ENCODE measurements at places on chromosomes 6 and 20.

GRCh38 chr6:90369651-90370050, 73.0 kb upstream of the BACH2 start:
- no peak for DNase-seq

- no peak for DNase-seq
These were observed 11.0 kb downstream of the ECT2L start for GRCh38 chr6:138806889-138807288.

DNA sequence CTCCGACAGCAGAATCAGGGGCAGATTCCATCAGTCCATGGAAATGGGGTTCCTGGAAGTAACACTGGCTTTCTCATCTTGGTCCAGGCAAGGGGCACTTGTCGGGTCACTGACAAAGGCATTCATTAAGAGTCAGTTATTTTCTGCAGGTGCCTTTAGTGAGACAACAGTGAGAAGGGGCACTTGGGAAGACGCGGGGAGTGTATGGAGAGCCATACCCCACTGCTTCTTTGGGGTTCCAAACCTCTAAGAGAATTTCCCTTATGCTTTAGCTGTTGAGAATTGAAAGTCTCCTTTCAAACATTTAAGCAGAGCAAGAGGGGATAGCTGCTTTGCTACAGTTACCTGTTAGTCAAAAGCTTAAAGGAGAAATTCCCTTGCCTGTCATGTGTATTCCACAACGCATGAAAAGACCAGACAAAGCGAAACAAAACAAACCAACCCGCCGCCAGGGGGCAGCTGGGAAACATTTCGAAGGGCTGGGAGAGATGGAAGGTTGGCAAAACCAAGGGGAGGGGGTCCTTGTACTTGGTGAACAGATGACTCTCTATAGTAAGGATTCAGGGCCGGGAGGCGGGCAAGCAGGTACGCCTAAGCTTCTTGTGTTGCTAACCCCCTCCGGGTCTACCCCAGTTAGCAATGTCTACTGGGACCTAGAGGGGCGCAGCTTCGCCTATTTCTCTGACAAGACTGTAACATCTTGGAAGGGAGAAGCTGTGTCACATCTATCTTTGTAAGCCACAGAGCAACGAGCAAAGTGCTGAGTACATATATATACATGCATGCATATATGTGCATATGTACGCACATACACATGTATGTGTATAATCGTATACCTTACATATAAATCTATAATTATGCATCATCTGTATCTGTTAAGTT, 474.9 kb upstream of the AGPAT4 start:
- peak; percentile 19 for DNase-seq

DNA sequence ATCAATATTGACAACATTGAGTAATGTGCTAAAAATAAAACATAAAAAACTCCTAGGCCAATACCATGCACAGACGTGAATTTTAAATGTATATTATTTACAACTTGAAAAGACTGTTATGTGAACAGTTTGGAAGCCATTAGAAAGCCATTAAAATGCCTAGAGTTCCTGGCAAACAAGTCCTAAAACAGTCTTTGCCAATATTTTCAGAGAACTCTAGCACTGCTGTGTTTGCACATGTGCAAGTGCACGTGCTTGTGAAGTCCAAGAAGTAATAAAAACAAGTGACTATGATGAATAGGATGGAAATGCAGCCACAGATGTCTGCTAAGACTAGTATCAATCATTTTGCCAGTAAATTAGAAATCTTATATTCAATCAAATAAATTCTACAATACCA, 1447.6 kb downstream of the GRIK2 start:
- no peak for DNase-seq

GRCh38 chr20:64023361-64024140, 12.4 kb upstream of the C20orf204 start:
- DNase-seq: no peak

- DNase-seq: no peak
These were observed 17.7 kb downstream of the GFRA4 start for GRCh38 chr20:3645309-3646066.

DNA sequence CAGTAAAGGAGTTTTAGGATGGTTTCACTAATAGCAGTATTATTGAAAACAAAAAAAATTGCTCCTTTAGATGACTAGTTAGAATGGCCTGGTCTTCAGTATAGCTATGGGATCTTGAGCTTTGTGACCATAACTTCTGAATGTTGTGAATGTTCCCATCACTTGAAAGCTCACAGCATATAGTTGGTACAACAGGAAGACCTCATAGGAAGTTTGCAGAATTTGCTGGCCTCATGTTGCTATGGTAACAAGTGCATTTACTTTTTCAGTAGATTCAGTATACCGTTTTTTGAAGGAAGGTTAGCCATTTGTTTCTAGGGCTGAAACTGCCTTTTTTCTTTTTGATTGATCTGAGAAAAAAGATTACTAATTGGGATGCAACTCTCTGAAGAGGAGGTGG, 8.3 kb downstream of the PHF3 start:
- no peak for DNase-seq

- DNase-seq: no peak
These were observed 32.7 kb downstream of the HLA-A start for GRCh38 chr6:29974901-29975560.

DNA sequence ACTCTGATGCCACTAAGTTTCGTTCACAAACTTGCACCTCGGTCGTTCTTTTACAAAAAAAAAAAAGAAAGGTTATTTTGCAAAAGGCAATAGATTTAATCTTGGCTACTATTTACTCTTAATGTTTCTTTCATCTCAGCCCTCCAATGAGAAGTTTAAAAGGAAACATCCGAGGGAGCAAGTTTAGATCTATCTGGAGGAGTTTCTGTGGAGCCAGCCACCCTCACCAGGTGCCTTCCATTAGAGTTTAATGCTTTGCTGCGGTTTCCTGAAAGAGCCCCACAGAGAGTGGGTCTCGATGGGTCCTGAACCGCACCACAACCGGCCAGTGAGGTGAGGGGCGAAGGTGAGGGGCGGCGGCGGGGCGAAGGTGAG, 632 bp downstream of the PRKN start:
- DNase-seq: no peak

DNA sequence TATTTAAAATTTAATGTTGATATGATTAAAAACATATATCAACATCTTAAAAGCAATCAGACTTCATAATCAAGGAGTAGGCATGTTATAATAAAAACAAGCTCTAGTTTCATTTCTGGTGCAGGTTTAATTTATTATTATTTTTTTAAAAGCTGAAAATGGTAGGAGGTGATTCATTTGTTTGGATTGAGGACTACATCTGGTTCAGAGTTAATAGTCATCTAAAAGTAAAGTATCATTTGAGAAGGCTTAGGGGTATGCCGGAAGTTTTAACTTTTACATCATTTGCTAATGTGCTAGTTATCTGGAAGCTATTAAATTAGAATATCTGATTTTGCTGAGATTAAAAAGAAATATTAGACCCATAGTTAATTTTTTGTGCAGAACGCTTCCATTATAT, 169.5 kb upstream of the LAMA2 start:
- no peak for DNase-seq

- no peak for DNase-seq
These were observed 3.6 kb downstream of the GTPBP2 start for GRCh38 chr6:43625393-43625992.

DNA sequence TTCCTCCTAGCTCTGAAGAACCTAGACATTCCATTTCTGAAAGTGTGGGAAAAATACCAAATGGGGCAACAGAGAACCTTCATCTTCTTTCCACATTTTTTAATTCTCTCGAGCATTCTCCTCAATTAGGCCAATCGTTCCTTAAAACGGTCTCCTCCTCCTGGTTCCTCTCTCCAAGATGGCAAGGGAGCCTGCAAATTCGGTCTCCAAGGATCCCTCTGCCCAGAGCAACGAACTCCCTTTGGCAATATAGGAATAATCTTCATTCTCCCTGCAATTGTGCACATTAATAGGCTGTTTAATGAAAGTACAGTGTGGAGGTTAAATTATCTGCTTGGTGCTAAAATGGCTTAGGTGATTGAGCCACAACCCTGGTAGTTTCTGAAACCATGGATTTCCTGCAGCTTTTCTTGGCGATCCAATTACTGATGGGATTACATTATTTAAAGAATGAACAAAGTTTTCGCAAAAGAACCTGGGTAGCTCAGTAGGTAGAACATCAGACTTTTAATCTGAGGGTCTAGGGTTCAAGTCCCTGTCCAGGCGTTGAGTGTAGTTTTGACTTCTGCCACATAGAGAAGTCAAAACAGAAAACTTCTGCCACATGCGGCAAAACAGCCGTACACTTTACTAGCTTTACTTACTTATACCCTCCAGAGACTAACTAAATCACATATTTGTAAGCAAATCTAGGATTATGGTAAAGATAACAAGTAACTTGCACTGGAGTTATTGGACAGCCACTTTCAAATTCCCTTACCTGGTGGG, 102.9 kb upstream of the ZNF184 start:
- DNase-seq: no peak

GRCh38 chr20:53917145-53918019, 153.0 kb downstream of the BCAS1 start:
- DNase-seq: no peak

- no peak for DNase-seq
These were observed 25.1 kb upstream of the AVP start for GRCh38 chr20:3109350-3110302.

GRCh38 chr6:155352811-155353210, 38.5 kb upstream of the TFB1M start:
- DNase-seq: no peak

DNA sequence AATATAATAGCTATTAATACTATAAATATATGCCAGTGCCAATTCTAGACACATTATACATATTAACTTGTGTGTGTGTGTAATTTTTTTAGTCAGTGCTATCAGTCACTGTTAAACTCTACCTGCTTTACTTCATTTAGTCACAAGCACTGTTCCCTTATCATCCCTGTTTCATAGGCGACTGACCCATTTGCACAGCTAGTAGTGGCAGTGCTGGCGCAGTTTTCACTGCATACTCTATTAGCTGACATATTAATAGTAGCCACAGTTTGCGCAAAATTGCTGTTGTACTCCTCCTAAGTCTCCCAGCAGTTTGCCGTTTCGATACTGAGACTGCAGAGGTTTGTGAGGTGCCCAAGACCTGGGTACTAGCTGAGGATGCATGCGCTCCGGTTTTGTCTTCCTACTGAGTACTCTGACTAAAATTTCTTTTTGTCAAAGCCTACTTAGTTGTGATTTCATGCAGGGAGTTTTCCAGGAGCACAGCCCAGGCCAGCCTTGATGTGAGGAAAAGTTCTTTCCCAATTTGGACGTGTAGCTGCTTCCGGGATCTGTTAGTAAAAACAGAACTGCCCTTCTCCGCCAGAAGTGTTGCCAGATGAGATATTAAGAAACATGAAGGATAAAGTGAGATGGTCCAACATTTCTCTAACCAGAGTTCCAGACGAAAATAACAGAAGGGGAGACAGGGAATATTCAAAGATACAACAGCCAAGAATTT, 5.6 kb downstream of the BAG2 start:
- DNase-seq: no peak

DNA sequence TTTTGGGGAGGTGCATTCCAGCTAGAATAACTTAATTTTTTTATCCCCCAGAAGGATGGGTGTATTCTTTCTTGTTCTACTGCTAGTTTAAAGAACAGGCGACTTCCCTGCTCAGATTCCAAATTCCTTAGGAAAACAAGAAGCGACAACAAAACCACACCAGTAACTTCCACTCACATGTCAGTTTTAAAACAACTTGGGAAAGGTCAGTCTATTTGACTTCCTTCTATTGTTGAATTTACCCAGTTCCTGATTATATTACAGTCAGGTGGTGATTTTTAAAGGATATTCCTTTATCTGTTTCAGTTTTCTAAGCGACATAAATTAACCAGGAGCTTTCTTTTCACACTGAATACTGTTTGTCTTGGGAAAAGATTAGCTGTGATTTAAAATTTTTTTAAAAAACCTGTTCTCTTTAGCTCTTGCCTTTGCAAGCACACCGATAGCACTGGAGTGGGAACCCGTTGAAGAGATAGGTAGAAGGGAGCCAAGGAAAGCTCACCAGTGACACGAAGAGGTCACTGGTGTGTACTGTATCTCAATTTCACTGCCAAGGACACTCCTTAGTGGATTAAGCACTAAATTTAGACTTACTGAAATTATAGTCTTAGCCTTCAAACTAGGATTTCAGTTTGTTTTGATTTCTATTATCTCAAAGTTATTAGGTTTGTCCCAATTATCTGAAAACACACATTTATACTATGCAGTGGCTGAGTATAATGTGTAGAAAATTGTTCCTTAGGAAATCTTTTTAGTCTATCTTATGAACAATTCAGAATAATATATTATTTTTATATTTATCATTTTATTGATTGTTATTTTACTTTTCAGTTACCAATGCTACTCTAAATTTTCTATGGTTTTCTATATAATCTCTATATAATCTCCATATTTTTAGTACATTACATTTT, 22.3 kb downstream of the MARCKS start:
- peak; percentile 86 for DNase-seq

DNA sequence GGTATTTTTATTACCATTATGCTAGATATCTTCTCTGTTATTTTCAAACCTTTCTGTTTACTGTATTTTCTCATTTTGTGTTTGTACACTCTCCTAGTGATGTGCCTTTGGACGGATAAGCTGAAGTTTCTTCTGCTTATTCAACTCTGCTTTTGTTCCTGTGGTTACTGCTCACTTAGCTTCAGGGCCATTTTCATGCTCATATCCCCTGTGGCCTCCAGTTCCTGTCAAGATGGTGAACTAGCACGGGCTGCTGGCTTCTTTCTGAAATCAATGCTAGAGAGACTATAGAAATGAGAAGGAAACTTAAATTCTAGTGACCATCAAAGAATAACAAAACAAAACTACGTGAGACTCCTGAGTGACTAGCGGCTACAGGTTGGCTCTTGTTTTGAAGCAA, 6.8 kb upstream of the CST8 start:
- DNase-seq: no peak

DNA sequence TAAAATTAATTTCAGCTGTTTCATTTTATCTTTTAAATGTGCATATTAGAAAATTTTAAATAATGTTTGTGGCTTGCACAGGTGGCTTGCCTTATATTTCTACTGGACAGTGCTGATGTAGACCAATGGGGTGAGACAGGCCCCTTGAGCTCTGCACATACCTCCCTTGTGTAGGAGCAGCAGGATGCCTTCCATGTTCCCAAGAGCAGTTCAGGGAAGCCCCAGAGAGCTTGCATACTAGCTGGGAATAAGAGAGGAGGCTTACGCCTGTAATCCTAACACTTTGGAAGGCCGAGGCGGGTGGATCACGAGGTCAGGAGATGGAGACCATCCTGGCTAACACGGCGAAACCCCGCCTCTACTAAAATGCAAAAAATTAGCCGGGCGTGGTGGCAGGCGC, 61.4 kb downstream of the RFPL4B start:
- DNase-seq: no peak

DNA sequence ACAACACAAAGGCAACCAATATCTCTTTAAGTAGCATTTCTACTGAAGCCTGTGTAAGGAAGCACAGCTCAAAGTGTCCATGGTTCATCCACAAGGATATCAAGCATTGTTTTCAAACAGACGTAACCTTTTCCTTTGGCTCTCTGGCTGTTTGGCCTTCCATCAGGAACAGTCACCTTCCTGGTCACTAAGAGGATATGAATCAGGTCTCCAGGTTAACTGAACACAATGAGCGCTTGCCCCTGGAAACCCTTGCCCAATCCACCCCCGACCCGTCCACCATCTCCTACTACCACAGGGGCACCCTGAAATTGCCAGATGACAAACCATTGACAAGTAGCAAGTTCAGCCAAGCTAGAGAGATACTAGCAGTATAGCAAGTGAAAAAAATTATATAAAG, 114.4 kb upstream of the COL21A1 start:
- DNase-seq: no peak

- no peak for DNase-seq
These were observed 78.1 kb upstream of the TRAF3IP2 start for GRCh38 chr6:111683749-111684267.

GRCh38 chr6:11292091-11292490, 59.6 kb upstream of the NEDD9 start:
- no peak for DNase-seq

- DNase-seq: no peak
These were observed 23.2 kb downstream of the HLA-DPA1 start for GRCh38 chr6:33050014-33050810.

Measured in AML-193 (cell line).